ENCODE measurements at places on chromosomes 13 and 19.

GRCh38 chr13:79030513-79030912, 371.6 kb upstream of the OBI1 start:
- no peak for DNase-seq

GRCh38 chr19:32404213-32404932, 1.2 kb upstream of the DPY19L3 start:
- DNase-seq, result no peak

- DNase-seq, result no peak
Measured at GRCh38 chr19:54803410-54803809, at the start of gene KIR2DL4. Gene KIR2DL4 (plus strand): TSS chr19:54803610. CDS start chr19:54803652, 42 bp downstream.

GRCh38 chr13:100461309-100462030, 127.1 kb downstream of the GGACT start:
- no peak for DNase-seq

GRCh38 chr19:570251-570686, 2.1 kb upstream of the BSG start:
- no peak for DNase-seq
